ENCODE measurements at places on chromosomes 4 and X.

GRCh38 chrX:132443196-132444135 is 45.4 kb downstream of the MBNL3 start:
- no peak for DNase-seq

DNA sequence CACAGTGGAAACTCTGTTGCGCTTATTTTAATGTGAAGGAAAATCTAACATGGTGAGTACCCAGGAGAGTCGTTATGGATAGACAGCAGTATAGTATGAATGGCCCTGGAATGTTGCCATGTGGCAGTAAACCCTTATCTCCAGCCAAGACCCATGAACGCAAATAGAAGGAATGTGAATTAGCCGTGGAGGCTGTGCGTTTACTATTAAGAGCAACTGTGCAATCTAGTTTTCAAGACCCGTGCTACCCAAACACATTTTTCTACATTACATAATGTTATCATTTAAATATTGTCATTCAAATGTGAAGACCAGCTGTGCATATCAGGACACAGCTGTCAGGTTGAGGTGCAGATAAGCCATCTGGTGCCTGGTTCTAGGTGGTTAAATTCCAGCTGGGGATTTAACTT is 13.3 kb upstream of the AGA start:
- DNase-seq = no peak

- no peak for DNase-seq
These were observed 235.9 kb upstream of the DMD start for GRCh38 chrX:33447285-33447684.

DNA sequence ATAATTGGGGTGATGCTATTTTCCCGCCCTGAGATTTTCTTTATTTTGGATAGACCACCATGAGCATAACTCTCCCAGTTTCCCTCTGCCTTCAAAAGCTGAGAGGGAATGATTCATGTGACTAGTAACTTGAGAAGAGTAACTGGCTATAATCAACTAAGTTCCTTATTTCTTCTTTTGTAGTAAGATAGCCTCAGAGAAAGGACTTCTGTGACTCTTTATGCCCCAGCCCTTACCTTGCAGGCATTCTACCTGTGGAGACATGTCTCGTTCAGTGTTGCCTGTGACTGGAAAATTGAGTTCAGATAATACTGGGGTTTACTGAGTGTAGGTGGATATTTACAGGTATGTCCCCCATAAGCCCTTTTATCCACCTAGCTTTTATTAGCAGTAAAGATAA is 715.4 kb upstream of the HS3ST1 start:
- DNase-seq = no peak

GRCh38 chrX:95383778-95384177 is 1300.9 kb upstream of the DIAPH2 start:
- DNase-seq = no peak

DNA sequence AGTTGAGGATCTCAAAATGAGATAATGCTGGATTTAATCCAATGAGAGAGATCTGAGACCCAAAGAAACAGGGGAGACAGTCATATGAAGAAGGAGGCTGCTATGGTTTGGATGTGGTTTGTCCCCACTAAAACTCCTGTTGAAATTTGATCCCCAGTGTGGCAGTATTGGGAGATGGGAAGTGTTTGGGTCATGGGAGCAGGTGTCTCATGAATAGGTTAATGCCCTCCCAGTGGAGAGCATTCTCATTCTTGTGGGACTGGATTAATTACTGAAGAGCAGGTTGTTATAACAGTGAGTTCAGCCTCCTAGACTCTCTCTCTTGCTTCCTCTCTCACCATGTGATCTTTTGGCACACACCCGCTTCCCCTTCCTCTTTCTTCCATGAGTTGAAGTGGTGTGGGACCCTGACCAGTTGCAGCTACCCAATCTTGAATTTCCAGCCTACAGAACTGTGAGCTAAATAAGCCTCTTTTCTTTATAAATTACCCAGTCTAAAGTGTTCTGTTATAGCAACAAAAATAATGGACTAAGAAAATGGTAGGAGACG is 70.3 kb downstream of the PPEF2 start:
- DNase-seq = no peak

DNA sequence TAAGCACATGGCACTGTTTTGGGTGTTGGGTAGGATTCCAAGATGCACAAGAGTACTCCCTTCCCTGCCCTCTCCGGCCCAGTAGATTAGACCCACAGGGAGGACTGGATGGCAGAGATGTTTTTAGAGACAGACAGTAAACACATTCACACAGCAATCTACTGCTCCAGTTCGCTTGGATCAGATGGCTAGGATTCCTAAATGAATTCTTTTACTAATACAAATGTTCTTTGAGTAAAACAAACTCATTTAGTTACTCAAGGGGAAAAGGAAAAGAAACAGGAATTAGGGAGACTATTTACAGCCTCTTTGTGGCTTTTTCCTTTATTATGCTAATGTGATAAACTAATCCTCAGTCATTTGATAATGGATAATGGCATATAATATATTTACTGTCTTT is 5.9 kb downstream of the SNX25 start:
- no peak for DNase-seq

GRCh38 chr4:84677995-84678394 is 95.1 kb downstream of the CDS1 start:
- no peak for DNase-seq

DNA sequence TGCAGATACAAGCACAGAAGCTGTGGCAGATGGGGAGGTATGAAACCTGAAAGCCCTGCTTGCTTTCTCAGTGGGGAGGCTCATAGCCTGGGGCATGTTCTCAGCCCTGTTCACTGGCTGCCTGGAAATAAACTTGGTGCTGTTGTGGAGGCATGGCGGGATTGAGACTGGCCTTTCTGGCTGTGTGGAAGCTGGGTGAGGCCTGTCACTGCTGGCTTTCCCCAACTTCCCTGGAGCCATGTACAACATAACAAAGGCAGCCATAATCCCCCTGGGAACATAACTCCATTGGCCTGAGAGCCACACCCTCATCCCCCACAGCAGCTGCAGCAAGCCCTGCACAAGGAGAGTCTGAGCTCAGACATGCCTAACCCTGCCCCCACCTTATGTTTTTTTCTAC is 237.7 kb upstream of the TLL1 start:
- no peak for DNase-seq

DNA sequence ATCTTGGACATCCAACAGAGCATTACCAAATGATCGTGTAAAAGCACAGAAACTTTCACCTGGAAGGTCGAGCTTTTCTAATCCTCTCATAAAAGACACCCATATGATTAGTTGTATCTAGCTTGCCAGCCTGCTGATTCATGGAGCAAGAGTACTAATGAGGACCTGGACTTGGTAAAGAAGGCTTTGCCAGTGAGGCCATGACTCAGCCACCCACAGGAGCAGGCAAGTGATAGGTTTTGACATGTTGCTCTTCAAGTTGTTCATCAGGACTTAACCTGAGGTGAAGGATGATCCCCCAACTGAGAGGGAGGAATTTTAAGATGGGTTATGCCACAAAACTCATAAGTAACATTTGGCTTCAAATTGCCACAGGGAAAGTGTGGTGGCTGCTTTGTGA is 24.7 kb upstream of the EPGN start:
- DNase-seq = no peak

DNA sequence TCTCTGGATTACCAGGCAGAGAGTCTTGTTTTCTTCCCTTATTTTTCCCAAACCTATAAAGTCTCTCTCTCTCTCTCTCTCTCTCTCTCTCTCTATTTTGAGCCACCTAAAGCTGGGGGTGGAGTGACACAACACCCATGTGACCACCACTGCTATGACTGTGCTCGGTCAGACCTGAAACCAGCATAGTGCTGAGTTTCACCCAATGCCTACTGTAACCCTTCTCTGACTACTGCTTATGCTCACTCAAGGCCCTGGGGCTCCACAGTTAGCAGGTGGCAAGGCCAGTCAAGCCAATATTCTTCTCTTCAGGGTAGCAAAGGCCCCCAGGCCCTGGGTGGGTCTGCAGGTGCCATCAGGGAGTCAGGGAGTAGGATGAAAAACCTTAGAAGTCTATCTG is 114.7 kb upstream of the ARMCX2 start:
- no peak for DNase-seq

DNA sequence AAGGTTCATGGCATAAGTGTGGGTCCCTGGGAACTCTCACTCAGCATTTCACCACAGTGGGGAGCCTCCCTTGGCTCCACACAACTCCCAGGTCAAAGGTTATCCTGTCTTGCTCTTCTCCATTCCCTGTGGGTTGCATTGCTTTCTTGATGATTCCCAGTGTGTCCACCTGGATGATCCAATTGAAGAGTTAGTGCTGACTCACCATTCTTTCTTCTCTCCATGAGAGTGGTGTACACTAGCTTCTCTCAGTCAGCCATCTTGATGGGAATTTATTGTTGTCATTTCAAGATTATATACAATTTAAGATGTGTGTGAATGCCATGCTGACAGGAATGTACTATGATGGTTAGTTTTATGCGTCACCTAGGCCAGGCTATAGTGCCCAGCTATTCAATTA is 25.6 kb upstream of the C4orf17 start:
- DNase-seq = no peak

DNA sequence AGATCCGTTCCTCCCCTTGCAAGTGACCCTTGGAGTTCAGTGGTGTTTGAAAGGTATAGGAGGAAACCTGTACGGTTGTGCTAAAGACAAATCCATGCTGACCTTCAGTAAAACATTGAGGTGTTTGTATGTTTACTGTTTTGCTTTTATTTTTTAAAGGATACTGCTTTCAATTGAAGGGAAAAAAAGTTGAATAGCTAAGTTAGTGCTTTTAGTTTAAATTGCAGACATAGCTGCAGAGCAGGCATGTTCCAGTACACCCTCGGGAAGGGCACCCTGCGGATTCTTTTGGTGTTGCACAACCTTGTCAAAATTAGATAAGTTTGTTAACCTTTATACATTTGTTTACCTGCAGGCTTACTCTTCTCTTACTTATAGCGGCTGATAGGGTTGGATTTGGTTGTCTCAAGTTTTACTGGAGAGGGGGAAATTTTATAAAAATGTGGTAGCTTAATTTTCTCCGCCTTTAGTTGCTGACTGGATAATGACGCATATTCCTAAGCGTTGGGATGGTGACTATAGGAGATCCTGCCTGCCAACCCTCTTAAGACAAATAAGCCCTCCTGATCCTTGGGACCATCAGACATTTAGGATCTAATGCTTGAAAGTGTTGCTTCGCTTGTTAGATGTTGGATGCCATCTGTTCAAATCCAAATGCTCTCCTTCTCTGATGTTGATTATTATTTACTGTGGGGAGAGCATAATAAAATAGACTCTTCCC is 2.0 kb downstream of the RAPGEF2 start:
- DNase-seq = no peak

- DNase-seq = no peak
These were observed 6.9 kb upstream of the BEX3 start for GRCh38 chrX:103369479-103369878.

DNA sequence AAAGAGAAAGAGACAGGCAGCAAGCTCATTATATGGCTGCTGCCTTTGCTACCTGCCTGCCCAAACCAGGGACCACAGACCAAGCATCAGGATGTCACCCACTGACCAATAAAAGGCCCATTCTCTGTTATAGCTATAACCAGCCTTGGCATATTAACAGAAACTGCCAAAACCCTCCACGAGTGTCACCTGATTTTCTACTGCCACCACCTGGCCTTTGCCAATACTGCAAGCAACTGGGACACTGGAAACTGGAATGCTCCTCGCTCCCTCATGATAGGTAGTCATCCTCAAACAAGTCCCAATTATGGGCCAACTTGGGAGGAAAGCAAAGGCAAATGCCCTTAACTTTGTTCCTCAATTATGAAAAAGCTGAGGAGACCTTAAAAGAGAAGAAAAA is 76.0 kb downstream of the SPIN4 start:
- DNase-seq = peak; percentile 7

- no peak for DNase-seq
These were observed 65.7 kb upstream of the FGF13 start for GRCh38 chrX:138777230-138777629.

All from GM19239 (cell line).